H9 (cell line): ENCODE measurements at places on chromosomes 5 and 9. TPM values are rescaled to one million over a fixed set of nuclear protein-coding genes. Genes with fewer than 3 reads are reported as not detected.

DNA sequence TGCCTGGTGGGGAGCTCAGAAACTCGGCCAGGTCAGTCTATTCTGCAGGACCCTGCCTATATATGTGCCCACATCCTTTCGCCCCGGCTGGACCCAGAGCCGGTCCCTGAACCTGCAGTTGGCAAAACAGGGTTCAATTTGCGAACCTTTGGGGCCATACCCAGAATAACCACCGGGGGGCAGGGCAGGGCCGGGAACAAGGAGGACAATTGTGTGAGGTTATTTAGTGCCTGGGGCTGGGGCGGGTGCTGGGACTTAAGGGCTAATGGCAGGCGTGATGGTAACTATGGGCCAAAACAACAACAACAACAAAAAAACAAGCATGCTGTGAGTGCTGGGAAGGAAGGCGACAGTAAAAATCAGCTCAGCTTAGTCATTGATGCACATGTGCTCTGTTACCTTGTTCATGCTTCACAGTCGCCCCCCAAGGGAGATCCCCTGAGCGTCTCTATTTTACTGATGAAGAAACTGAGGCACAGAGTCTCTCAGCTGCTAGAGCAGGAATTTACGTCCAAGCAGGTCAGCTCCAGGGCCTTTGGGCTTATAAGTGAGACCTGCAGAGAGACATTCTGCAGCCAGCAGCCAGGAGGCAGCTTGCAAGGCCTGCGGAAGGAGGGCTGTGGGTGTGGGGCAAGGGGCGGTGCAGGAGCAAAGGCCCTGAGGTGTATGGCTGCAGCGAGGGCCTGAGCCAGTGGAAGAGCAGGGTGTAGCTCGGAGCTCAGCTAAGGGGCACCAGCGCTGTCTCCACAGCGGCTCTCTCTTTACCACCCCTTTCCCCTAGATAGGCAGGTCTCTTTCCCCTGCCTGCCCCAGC, 106.0 kb downstream of the PHF2 start:
- peak; percentile 91 for DNase-seq
- H3K36me3 ChIP-seq = no peaks in the 10 kb centered on the region; the same call in 2 of the 3 replicates
- H3K4me3 ChIP-seq = no peak overlapping the region
- no peaks in the 10 kb centered on the region for H3K4me1 ChIP-seq
- no peak overlapping the region for H3K27ac ChIP-seq

DNA sequence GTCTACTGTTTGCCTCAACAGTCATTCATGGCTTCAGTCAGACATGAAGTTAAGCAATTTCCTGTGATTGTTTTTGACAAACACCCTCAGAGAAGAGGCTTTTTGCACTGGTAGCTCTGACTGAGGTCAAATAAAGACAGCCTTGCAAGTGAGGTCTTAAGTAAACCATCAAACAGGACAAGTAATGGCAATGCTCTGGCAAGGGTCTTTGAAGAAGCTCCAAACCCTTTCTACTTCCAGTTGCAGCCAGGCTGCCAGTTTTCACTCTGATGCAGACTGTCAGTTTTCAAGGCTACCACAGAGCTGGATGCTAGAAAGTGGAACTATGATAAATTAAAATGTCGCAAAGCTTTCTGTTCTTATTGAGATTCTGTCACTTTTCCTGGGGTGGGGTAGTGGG, 421.5 kb upstream of the PTGER4 start:
- DNase-seq = no peak
- no peaks in the 10 kb centered on the region; the same call in 2 of the 3 replicates for H3K36me3 ChIP-seq
- H3K4me1 ChIP-seq = no peaks in the 10 kb centered on the region
- no peak overlapping the region for H3K4me3 ChIP-seq
- no peaks in the 10 kb centered on the region for H3K27me3 ChIP-seq
- H3K27ac ChIP-seq = no peak overlapping the region

- peaks cover 75% of the 10 kb centered on the region for H3K36me3 ChIP-seq
- no peak overlapping the region for H3K27ac ChIP-seq
- no peak overlapping the region for H3K4me3 ChIP-seq
- DNase-seq = no peak
- H3K27me3 ChIP-seq = no peaks in the 10 kb centered on the region
- H3K4me1 ChIP-seq = no peaks in the 10 kb centered on the region
Measured at GRCh38 chr9:86322973-86323644, 31.1 kb downstream of the TUT7 start.

DNA sequence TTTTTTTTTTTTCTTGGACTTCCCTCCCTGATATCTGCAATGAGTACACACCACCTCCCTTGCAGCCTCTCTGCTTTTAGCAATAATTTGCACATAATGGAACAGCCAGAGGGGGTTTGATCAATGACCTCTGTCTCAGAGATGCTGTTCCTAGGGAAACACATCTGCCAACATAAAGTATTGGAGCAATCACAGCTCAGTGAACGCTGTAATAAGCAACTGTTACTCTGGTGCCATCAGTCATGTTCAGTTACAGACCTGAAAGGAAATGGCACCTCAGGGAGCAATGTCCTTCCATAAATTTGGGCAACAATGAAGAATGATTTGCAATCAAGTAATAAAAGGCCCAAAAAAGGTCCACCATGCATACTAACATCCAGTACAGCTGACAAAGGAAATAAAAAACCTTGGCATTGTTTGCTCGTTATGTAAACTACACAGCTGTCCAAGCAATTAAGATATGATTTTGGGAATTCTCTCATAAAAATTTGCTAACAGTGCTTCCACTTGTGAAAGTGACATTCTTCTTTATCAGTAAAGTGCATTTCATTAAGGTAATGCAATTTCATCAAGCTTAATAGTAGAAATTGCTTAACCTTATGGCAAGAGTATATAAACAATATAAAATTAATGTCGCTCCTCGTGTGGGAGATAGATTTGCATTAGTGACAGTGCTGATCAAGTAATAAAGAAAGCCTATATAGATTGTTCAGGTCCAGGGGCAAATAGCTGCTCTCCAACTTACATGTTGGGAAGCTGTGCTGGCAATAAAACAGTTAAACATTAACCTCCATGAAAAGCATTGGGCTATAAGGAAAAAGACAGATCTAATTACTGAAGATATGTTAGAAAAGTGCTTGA, 167.8 kb downstream of the RASEF start:
- H3K36me3 ChIP-seq = peaks cover 9% of the 10 kb centered on the region
- H3K27ac ChIP-seq = no peak overlapping the region
- H3K4me3 ChIP-seq = no peak overlapping the region
- no peak for DNase-seq
- H3K4me1 ChIP-seq = peaks cover 8% of the 10 kb centered on the region; the same call in 1 of the 2 replicates

DNA sequence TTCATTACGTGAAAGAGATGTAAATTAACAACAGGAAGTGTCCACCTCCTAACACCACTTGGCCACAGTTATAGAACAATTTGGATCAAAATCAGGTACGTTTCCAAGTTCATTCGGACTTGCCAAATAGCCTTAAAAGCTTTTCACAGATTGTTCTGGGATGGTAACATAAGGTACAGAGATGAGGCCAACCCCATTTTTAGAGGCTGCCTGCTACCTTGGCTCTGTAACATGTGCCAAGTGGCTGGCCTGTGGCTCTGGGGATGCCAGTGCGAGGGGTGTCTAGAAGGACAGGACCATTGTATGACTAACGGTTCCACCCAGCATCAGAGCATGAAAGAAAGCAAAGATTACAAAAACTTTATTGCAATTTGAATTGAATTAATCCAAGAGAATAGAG, 91.0 kb downstream of the LHFPL2 start:
- no peaks in the 10 kb centered on the region for H3K4me1 ChIP-seq
- no peak overlapping the region for H3K27ac ChIP-seq
- no peaks in the 10 kb centered on the region for H3K27me3 ChIP-seq
- DNase-seq = peak; percentile 1
- peaks cover 4% of the 10 kb centered on the region for H3K36me3 ChIP-seq

The ZNF879 gene
- total RNA-seq = 5.4 and 6.4 TPM in 2 replicates

The GMCL2 gene
- not detected in 2 replicates for total RNA-seq

The CCDC187 gene
- 0.07 and 0.09 TPM in 2 replicates for total RNA-seq

The PCDHGA2 gene
- 0.90 and 1.1 TPM in 2 replicates for total RNA-seq
